Suprapubic skin (tissue), 4 donors: ENCODE measurements at places on chromosomes 13 and 19. TPM values are rescaled to one million over a fixed set of nuclear protein-coding genes. Genes with fewer than 3 reads are reported as not detected.
A peak's percentile ranks its signal among the peaks of the same experiment; 100 is the strongest.

PPP1R12C gene
- 126 TPM for total RNA-seq

EMC10 gene
- 34.9 TPM for total RNA-seq

MIA gene
- total RNA-seq: 9.5 TPM

- no peak for DNase-seq
- no peaks in the 10 kb centered on the region for H3K4me1 ChIP-seq
- H3K27me3 ChIP-seq: peaks cover 4% of the 10 kb centered on the region
- no peaks in the 10 kb centered on the region for H3K36me3 ChIP-seq
- no peak overlapping the region for H3K4me3 ChIP-seq
Measured at GRCh38 chr19:34096020-34096915, 76.0 kb upstream of the LSM14A start.

DNA sequence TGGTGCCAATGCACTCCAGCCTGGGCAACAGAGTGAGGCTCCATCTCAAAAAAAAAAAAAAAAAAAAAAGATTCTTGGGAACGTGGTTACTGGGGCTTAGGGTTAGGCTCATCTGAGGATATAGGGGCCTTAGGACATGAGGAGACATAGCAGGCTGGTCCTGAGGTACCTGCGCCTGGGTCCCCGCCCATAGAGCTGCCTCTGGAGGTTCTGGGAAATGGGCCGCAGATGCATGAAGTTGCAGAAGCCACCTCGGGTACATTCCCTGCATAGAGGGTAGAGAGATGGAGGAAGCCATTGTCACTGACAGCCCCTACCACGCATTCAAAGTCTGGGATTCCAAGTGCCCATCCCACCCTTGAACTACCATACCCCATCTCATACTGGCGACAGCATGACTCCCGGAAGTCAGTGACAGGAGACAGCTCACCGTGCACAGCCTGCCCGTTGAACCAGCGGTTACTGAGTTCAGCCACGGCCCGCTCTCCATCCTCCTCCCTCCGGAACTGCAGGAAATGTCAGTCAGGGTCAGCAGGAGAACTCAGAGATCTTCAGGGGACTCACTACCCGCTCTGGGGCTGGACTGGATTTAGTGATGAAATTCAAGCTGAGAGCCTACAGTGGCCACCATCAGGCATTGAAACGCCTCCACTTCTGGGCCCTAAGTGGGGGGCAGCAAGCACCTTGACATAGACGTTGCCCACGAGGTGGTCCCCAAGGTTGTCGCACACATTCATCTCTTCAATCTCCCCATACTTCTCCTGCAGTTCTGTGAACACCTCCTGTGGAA lies 1.4 kb downstream of the U2AF1L4 start:
- no peaks in the 10 kb centered on the region for H3K27me3 ChIP-seq
- H3K36me3 ChIP-seq: peaks cover 7% of the 10 kb centered on the region
- no peak for DNase-seq
- no peak overlapping the region for H3K27ac ChIP-seq
- H3K4me3 ChIP-seq: peak overlapping the region; percentile 86

GRCh38 chr19:42276821-42277220 lies 7.8 kb downstream of the CIC start:
- no peaks in the 10 kb centered on the region for H3K27me3 ChIP-seq
- DNase-seq: no peak
- H3K36me3 ChIP-seq: peaks cover 28% of the 10 kb centered on the region
- peak overlapping the region; percentile 97 for H3K27ac ChIP-seq
- peaks cover 77% of the 10 kb centered on the region for H3K4me1 ChIP-seq

GRCh38 chr13:73894995-73895571 lies 239.1 kb downstream of the KLF12 start:
- no peak overlapping the region for H3K27ac ChIP-seq
- no peaks in the 10 kb centered on the region for H3K4me1 ChIP-seq
- DNase-seq: no peak
- no peak overlapping the region for H3K4me3 ChIP-seq

DNA sequence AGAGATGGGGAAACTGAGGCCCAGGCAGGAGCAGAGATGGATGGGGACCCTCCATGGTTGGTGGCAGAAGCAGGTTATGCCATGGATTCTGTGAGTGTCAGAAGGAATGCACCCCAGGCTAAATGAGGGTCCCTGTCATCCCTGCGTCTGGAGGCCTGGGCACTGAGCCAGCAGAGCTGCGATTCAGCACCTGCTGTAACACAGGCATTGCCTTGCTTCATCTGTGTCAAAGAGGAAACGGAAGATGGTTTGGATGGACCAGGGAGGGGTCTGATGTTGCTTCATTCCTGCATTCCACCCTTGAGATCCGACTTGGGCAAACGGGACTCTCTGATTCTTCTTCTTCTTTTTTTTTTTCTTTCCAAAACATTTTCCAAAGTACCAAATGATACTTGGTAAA lies 1.2 kb downstream of the C5AR1 start:
- H3K4me3 ChIP-seq: peak overlapping the region; percentile 12
- H3K4me1 ChIP-seq: peaks cover 4% of the 10 kb centered on the region
- H3K27ac ChIP-seq: no peak overlapping the region
- no peak for DNase-seq
- H3K27me3 ChIP-seq: peaks cover 13% of the 10 kb centered on the region

DNA sequence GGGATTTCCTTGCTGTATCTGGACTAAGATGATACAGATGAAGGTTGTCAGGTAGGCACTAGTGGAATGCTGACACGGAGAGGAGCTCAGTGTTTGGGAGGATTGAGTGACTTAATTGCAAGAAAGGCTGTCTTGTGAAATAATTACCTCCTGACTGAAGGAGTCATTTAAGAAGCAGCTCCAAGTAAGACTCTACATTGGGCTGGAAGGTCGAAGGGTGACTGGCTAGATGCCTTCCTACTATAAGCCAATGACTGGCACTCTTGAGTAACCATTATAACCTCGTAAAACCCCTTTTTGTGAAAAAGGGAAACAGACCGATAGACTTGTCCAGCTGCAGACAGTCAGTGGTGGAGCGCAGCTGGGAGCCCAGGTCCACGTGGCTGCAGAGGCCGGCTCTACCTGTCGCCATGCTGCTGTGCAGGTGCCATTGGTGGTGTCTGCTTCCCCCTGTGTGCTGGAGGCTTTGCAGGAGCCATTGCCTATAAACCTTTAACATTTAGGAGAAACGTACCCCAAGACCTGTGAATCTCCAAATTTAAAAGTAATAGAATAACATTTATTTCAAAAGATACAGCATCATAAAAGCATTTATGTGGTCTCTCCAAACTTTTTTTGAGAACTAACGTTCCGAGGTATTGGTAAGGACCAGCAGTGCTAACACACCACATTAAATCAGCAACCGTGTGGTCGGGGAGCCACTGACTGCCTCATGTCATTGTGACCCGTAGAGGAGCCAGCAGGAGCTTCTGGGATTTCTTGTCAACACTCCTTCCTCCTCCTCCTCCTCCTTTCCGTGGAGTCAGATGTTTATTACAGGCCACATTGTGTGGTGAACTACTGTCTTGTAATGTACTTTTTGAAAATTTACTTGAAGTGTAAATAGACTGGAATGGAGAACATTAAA lies 80.4 kb upstream of the TEX29 start:
- no peaks in the 10 kb centered on the region for H3K4me1 ChIP-seq
- H3K27ac ChIP-seq: no peak overlapping the region
- peaks cover 31% of the 10 kb centered on the region for H3K36me3 ChIP-seq
- H3K4me3 ChIP-seq: no peak overlapping the region
- DNase-seq: no peak

SIGLEC14 gene
- 0.72 TPM for total RNA-seq

HOOK2 gene
- 65.1 TPM for total RNA-seq

- no peak overlapping the region for H3K27ac ChIP-seq
- no peaks in the 10 kb centered on the region for H3K4me1 ChIP-seq
- no peaks in the 10 kb centered on the region for H3K36me3 ChIP-seq
- no peak overlapping the region for H3K4me3 ChIP-seq
- DNase-seq: no peak
- H3K27me3 ChIP-seq: no peaks in the 10 kb centered on the region
Measured at GRCh38 chr13:67099494-67099893, 130.6 kb downstream of the PCDH9 start.

CA11 gene
- total RNA-seq: 8.8 TPM

DNA sequence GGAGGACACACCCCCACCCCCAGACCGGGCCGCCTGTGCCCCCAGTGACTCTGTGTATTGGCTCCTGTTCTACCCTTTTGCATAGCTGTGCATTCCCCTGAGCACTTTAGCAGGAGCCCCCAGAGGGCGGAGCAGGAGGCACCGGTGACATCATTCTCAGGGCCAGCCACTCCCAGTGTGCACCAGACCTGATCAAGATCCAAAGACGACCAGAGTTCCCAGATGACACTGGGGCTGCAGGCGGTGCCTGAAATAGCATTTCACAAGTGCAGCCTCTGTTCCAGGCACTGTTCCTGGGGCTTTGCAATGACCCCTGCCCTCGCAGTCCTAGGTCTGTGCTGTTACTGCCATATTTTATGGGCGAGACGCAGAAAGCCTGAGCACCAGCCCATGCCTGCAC lies 14.5 kb upstream of the PTPRS start:
- no peaks in the 10 kb centered on the region for H3K4me1 ChIP-seq
- no peaks in the 10 kb centered on the region for H3K36me3 ChIP-seq
- peaks cover 39% of the 10 kb centered on the region for H3K27me3 ChIP-seq
- no peak overlapping the region for H3K27ac ChIP-seq

- H3K27ac ChIP-seq: no peak overlapping the region
- H3K4me1 ChIP-seq: peaks cover 2% of the 10 kb centered on the region
- no peak overlapping the region for H3K4me3 ChIP-seq
- H3K27me3 ChIP-seq: no peaks in the 10 kb centered on the region
Measured at GRCh38 chr13:40446365-40446764, 220.1 kb downstream of the FOXO1 start.

GRCh38 chr19:32343550-32344262 lies 1.7 kb upstream of the ZNF507 start:
- no peak overlapping the region for H3K27ac ChIP-seq
- DNase-seq: no peak
- H3K4me1 ChIP-seq: peaks cover 13% of the 10 kb centered on the region
- peaks cover 1% of the 10 kb centered on the region for H3K36me3 ChIP-seq
- H3K4me3 ChIP-seq: no peak overlapping the region
